Gastrocnemius medialis (tissue), 4 donors: ENCODE measurements at places on chromosomes 2 and 18.

DNA sequence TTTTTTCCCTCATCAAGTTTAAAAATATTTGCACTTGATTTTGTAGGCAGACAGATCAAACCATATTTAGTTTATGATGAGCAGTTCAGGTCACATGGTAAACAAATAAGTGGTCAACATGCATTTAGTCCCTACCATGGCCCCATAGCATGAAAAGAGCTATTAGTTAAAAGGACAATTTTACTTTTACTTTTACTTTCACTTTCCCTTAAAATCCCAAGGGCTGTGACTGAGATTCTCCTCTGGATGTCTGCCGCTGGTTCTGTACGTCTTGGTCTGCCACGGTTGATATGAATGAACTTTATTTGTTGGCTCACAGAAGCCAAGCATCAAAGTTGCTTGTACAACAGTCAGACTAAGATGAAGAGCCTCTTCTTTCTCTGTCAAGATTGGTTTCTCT, 626.2 kb upstream of the CDH7 start:
- DNase-seq, result no peak

GRCh38 chr2:239465017-239466001, 64.5 kb upstream of the HDAC4 start:
- DNase-seq, result peak; percentile 35

- no peak for DNase-seq
These were observed 184.1 kb downstream of the CALCRL start for GRCh38 chr2:187263675-187264560.

DNA sequence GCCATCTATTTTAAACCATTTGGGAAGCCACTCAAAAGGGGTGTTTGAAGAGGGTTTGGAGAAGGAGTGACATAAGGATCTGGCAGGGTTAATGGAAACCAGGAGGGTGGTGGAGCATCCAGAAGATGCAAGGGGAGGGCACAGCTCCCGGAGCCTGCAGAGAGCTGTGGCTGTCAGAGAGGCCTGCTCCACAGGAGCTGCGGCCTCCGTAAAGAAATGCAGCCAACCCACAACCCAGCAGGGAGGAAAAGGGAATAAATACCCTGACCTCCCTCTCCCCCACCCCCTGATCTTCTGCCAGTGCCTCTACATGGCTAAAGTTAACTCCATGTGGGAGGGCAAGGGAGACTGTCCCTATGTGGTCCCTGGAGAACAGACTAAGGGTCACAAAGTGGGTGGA, 567.1 kb upstream of the POU3F3 start:
- no peak for DNase-seq

DNA sequence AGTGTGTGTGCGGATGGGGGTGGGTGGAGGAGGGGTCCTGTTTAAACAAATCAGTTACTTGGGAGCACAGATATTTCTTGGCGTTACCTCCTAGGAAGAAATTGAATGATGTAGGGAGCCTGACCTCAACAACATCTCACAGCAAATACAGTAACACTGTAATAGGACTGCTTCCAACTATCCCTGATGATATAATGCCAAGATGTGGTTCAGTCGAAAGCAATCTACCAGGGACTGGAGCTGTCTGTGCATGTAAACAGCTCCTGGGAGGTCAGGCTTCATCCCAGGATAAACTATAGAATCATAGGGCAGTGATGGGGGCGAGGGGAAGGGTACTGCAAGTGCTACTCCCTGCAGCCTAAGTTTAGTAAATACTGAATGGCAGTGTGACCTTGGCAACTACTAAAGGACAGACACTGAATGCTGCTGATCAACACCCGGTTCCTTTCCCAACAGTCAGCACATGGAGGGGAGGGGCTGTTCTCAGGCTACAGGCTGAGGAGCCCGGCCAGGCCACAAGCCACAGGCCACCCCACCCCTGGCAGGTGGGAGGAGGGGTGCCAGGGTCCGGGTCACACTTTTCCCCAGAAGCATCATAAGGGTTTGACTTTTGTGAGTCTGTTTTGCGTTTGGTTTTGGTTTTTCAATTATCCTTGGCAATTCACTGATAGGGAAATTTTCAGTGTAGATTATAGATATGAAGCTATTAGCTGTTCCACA, 85.3 kb upstream of the ZNF397 start:
- DNase-seq, result no peak

GRCh38 chr2:56801214-56801613, 617.4 kb downstream of the CCDC85A start:
- no peak for DNase-seq

- no peak for DNase-seq
These were observed 24.1 kb downstream of the SKA1 start for GRCh38 chr18:50398947-50399346.

GRCh38 chr2:111707700-111708099, 176.3 kb downstream of the ANAPC1 start:
- no peak for DNase-seq

DNA sequence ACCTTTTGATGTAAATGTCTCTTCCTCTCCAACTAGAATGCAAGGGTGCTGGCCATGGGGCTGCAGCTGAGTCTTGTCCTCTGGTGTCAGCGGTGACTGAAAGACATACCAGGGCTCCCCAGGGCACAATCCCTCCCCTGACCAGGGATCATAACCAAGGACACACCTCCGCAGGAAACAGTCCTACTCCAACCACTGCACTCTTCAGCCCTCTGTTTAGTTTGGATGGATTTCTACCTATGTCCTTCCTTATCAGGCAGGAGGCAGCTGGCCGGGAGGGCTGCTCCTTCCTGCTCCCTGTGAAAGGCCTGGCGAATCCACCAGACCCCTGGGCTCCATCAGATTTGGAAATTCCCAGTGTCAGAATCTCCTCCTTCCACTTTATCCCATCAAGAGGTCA, 185.2 kb upstream of the ID2 start:
- DNase-seq, result no peak

- no peak for DNase-seq
These were observed 3.5 kb downstream of the GDF7 start for GRCh38 chr2:20670315-20671035.

GRCh38 chr18:72908181-72908580, 40.4 kb upstream of the NETO1 start:
- no peak for DNase-seq

- no peak for DNase-seq
These were observed 75.7 kb downstream of the VAPA start for GRCh38 chr18:9989481-9989880.

DNA sequence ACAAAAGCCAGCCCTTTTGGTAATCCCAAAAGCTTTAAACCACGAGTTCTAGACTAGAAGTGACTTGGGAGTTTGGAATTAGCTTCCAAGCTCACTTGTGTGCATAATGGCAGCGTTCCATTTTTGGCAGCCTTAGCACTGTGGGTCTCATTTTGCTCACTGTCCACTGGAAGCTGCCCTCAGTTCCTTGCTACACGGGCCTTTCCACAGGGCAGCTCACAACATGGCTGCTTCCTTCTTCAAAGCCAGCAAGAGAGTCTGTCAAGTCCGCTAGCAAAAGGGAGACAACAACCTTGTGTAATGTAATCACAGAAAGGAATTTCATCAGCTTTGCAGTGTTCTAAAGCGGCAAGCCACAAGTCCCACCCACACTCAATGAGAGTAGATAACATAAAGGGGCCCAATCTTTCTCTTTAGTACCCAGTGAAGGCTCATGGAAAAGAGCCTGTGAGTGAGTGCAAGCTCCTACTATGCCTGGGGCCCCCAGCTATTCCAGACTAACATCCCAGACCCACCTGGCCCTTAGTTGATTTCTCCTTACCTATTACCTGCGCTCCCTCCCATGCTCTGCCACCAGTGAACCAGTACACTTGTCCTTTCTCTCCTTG, 239.7 kb upstream of the FBXO11 start:
- no peak for DNase-seq

- no peak for DNase-seq
These were observed 11.7 kb downstream of the ZNF385B start for GRCh38 chr2:179849719-179850118.

GRCh38 chr2:190093793-190094192, 31.3 kb upstream of the MSTN start:
- peak; percentile 79 for DNase-seq

- DNase-seq, result no peak
These were observed 65.0 kb downstream of the EPB41L5 start for GRCh38 chr2:120077896-120078295.

GRCh38 chr18:56097621-56098020, 509.6 kb upstream of the TCF4 start:
- DNase-seq, result no peak

DNA sequence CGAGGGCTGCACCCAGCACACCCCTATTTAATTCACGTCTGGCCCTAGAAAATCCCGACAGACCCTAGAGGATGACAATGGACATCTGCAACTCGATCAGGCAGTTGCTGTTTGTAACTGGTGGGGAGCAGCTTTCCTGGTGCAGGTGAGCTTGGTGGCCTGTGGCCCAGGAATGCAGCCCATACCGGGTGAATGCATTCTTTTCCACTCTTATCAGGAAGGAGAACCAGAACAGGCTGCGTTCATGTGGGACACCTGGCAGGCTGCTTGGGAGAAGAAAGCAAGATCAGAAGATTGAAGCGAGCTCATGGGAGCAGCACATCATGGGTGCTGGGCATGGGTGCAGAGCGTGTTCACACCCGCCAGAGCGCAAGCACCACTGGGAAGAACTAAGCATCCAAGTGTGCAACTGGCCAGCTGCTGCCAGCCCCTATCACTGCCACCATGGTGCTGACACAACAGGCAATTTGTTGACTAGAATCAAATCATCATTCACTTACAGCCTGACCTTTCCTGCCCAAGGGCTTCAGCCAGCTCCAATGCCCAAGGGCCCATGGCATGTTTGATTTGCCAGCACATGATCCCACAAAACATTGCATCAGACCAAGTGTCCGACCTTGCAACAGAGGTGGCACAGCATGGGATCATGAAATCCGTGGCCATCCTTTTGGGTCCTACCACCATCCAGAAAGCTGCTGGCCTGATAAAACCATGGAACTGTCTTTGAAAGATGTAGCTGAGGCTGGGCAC, 241.7 kb upstream of the ID2 start:
- DNase-seq, result no peak

- DNase-seq, result peak; percentile 15
These were observed 57.8 kb upstream of the TXNDC2 start for GRCh38 chr18:9827793-9828505.

- DNase-seq, result no peak
These were observed 145.0 kb downstream of the DCC start for GRCh38 chr18:52484977-52485376.

GRCh38 chr18:32139835-32140283, 48.2 kb downstream of the RNF138 start:
- DNase-seq, result no peak

- no peak for DNase-seq
These were observed 4.3 kb downstream of the TMEFF2 start for GRCh38 chr2:192190474-192190873.
